ENCODE measurements at places on chromosomes 12 and 14. TPM values are rescaled to one million over a fixed set of nuclear protein-coding genes. Genes with fewer than 3 reads are reported as not detected.

Gene RNF10
- 78.6 TPM for total RNA-seq

Gene CCDC197
- not detected for total RNA-seq

Gene ASCL1
- not detected for total RNA-seq

Gene NRXN3
- total RNA-seq = under 0.01 TPM

Gene GTF2A1
- total RNA-seq = 58.3 TPM

Gene BDKRB2
- 0.26 TPM for total RNA-seq

DNA sequence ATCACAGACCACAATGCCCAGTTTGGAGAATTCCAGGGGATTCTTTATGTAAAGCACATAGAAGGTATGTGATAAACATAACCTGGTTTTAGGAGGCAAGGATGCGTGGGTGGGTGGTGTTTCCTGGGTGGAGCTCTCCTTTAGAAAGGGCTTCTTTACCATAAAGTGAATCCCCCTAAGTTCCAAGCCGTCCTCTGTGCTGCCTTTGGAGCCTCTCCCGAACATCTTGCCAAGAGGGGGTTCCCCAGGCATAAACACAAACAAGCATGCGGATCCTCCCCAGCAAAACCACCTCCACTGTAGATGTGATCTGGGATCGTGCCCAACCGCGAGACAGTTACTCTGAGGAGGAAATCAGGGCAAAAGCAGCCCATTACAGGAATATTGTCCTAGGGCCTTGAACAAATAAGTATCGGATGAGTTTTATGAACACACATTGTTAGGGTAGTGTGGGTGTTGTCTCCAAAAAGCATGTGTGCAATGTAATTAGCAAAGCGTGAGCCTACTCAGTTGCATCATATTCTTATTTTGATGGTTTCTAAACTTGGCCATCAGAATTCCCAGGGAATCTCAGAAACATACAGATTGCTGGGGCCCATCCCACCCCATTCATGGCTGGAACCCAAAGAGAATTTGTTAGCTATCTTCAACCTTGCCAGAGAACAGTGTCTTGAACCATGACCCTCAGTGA, 48.8 kb upstream of the CORO1C start:
- DNase-seq = no peak

DNA sequence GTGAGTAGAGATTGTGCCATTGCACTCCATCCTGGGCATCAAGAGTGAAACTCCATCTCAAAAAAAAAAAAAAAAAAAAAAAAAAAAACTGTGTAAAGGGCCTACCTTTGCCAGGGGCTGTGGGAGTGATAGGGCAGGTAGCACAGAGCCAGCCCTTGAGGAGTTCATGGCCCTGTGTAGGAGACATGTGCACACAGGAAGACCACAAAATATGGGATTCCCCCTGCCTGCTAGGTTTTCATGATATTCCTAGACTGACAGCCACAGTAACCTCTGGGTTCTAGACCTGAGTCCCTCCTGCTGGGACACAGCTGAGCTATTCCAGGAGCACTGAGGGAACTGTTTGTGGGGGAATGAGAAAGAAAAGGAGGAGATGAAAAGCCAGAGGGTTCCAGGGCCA, 8.3 kb upstream of the SPTSSA start:
- DNase-seq = no peak

DNA sequence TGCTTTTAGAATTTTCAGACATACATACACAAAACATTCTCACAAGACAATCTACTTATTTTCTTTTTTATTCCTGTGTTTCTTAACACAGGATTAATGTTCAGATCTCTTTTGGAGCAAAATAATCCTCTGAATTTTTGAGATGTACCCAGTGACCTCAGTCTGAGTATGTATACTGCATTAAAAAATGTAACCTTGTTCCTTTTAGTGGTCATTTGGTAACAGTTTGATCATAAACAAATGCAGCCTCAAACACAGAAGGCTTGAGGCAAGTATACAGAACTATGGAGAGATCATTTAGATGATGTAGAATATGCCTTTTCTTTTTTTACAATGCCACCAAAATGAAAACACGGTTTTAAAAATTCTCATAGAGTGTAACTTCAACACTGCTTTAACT, 9.7 kb downstream of the HIF1A start:
- DNase-seq = no peak
